Activated CD4-positive, alpha-beta T cell treated with anti-CD3 and anti-CD28 coated beads for 36 hours (primary cell): ENCODE measurements at places on chromosomes 2 and 18. TPM values are rescaled to one million over a fixed set of nuclear protein-coding genes. Genes with fewer than 3 reads are reported as not detected.

DNA sequence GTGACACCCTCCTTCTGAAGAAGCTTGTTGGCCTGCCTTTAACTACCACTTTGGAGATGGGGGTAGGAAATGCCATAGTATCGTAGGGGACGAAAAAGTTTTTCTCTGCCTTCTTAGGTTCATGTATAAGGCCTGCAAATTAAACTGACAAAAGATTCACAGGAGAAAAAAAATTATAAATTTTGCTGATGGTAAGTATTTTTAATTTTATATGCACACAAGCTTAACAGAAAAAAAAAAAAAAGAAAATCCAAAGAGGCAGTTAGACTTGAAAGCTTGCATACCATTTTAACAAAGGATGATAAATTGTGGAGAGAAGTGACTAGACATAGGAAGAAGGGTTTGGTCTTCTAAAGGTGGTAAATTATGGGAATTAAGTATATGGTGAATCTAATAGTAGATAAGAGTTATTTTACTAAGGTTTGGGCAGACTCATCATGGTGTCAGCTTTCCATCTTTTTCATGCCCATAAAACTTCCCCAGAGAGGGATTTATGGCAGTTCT lies 62.5 kb upstream of the B3GNT2 start:
- no peak for DNase-seq

- no peak for DNase-seq
Observed at GRCh38 chr2:196681510-196681909, 42.0 kb downstream of the CCDC150 start.

GRCh38 chr18:70365361-70365760 lies 76.5 kb downstream of the SOCS6 start:
- DNase-seq, result no peak

GRCh38 chr18:23519734-23520133 lies 16.4 kb downstream of the RMC1 start:
- no peak for DNase-seq

DNA sequence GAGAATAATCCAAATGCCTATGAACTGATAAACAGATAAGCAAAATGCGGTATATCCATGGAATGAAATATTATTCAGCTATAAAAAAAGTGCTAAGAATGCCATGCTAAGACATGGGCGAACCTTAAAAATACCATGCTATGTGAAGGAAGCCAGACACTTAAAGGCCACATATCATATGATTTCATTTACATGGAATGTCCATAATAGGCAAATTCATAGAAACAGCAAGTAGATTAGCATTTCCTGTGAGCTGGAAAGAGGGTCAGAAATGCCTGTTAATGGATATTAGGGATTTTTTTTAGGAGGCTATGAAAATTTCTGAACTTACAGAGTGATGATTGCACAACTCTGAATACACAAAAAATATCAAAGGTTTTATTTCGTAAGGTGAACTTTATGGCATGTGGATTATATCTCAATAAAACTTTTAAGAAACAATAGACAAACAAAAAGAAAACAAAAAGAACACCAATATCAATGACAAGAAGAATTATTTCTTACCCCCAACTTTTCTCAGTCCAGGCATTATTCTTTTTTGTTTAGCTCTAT lies 1207.7 kb downstream of the SUCLG1 start:
- no peak for DNase-seq

DNA sequence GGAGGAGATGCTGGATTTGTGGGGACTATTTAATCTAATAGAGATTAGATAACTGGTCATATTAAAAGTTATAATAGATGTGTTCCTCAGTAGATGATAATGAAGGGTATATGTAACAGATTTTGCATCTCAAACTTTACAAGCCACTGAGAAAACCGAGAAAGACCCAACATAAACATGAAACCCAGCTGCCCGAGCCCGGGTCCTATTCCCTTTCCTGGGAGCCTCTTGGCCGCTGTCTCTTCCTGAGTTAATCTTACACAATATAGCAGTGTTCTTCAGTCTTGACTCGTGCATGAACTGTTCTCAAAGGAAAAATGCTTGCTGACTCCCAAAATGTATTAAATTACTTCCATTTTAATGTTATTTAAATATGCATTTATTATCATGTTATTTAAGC lies 94.5 kb downstream of the COPS8 start:
- DNase-seq, result no peak

DNA sequence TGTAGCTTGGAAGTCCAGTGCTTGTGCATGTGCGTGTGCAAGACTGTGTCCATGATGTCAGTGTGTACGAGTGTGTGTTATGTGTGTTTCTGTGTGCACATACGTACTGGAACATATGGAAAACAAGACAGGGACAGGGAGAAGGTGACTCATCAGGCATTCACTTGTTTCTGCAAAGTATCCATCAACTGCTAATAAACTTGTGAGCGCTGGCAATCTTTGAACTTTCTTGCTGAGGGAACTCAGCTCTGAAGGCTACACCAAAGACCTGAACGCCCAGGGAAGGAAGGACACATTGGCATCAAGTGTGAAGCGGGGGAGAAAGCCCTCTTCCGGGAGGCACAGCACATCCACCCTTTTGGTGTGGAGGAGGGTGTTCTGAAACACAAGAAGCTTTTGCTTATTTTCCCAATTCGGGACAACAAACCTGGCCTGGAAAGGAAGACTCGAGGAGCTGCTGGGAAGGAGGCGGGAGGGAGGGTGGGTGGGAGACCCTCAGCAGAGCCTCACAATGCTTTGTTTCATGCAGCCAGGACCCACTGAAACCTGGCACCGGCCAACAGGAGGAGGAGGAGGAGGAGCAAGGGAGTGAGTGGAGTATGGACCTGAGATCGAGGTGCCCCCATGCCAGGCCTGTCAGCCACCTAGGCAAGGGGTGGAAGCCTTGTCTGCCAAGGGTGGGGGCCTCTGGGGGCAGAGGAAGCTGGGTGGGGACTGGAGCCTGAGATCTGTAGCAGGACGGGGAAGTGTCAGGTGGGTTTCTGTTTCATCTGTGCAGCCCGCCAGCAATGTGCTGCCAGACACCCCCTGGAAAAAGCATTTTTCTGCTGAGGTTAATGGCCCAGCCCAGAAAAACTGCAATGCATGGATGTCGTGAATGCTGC lies 26.8 kb downstream of the SMAD7 start:
- peak; percentile 20 for DNase-seq

DNA sequence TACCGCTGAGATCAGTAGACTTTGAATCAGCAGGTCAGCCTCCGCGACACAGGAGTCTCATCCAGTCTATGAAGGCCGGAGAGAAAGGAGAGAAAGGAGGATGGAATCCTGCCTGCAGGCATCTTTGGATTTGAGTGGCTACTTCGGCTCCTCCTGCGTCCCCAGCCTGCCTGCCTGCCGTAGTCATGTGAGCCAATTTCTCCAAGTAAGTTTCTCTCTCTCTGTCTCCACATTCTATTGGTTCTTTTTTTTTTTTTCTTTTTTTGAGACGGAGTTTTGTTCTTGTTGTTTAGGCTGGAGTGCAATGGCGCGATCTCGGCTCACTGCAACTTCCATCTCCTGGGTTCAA lies 16.7 kb downstream of the PDCD1 start:
- no peak for DNase-seq

DNA sequence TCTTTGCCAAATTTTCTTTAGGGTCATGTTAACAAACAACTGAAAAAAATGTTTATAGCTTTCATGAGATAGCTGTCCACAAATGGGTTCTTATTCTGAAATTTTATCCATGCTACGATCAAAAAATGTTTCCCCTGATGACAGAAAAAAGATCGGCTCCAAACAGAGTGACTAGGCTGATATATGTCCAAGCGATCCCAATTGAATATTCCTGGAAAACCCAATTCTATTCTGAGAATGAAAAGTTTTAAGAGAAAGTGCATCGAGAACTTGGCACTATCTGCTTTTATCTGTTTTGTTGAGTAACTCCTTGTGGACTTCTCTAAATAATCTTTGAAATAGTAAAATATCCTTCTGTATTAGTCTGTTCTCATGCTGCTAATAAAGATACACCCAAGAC lies 19.1 kb downstream of the KCNE4 start:
- no peak for DNase-seq

GRCh38 chr18:46719388-46719787 lies 37.5 kb downstream of the ST8SIA5 start:
- no peak for DNase-seq

- DNase-seq, result no peak
Observed at GRCh38 chr2:219430633-219431615, 3.7 kb upstream of the SPEG start.

- no peak for DNase-seq
Observed at GRCh38 chr2:100956081-100956480, 46.0 kb upstream of the RPL31 start.

GRCh38 chr18:1412655-1413322 lies 508.1 kb downstream of the ADCYAP1 start:
- no peak for DNase-seq

DNA sequence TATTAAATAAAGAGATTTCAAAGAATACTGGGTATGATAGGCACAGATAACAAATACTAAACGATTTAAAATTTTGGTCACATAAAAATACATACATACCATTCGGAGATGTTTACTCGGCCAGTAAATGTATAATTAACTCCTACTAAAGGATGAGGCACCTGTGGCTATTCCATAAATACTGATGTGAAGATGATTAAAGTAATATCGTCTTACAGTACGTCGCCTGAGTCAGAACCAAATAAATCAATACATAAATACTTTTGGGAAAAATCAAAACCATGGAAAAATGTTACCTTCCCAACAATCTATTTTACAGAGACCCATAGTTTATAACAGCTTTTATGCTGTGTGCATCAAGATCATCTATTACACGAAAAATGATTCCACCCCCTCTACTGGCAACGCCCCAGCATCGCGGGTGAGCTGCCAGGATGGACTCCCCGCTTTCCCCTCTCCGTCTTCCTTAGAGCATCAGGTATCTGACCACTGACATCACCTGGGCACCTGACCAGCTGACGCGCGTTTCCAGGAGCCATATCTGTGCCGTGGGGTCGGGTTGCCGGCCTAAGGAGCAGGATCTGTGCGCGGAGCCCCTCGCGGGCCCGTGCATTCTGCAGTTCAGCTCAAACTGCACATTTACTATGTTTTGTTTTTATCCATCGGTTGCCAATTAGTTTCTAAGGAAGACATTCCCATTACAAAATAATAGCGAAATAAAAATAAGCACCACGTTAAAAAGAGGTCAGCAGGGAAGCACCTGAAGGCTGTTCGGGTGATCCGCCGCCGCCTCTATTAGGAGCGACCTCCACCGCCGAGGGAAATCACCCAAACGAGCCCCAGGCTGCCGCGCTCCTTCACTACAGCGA lies 901 bp downstream of the ICA1L start:
- DNase-seq, result peak; percentile 83

GRCh38 chr2:40227210-40227609 lies 224.7 kb downstream of the SLC8A1 start:
- no peak for DNase-seq

GRCh38 chr2:194087089-194087958 lies 1569.7 kb upstream of the SLC39A10 start:
- no peak for DNase-seq

- DNase-seq, result no peak
Observed at GRCh38 chr2:238569507-238570195, 142.9 kb downstream of the ASB1 start.

- no peak for DNase-seq
Observed at GRCh38 chr18:34775461-34775860, 65.4 kb downstream of the DTNA start.

DNA sequence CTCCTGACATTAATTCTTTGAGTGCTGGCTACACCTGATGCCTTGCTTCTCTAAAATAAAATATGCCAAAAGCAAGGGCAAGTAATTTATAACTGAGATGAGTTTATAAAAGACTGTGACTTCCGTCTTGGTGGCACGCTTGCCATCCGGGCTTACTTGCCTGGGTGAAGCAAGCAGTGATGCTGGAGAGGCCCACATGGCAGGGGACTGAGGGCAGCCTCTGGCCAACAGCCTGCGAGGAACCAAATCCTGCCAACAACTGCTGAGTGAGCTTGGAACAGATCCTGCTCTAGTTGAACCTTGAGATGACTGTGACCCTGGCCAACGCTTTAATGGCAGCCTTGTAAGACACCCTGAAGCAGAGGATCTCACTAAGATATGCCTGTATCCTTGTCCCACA lies 96.1 kb upstream of the CAPN13 start:
- no peak for DNase-seq

GRCh38 chr2:205311201-205311600 lies 371.1 kb upstream of the NRP2 start:
- no peak for DNase-seq

GRCh38 chr2:236177967-236178889 lies 10.0 kb upstream of the GBX2 start:
- DNase-seq, result peak; percentile 73

- DNase-seq, result no peak
Observed at GRCh38 chr2:152557273-152557888, 159.9 kb downstream of the PRPF40A start.

DNA sequence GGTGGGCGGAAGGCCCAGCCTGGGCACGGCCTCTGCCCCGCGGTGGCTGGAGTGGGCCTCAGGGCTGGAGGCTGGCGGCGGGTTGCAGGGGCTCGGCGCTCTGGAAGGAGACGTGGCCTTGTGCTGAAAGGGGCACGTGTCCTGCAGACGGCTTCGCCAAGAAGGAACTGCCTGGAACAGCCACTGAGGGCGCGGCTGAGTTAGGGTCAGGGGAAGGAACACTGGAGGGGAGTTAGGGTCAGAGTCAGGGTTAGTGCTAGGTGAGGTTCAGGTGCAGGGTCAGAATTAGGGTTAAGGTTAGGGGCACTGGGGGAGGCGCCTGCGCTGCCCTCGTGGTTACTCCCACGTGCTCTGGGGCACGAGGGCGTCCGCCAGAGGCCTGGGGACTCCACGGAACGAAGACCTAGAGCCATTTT lies 933 bp upstream of the ADNP2 start:
- no peak for DNase-seq

NEMP2 gene
- total RNA-seq, result 25.1 TPM

HOXD4 gene
- total RNA-seq, result not detected

REEP1 gene
- total RNA-seq, result 0.19 TPM

IHH gene
- 0.12 TPM for total RNA-seq

FOXD4L1 gene
- 0.14 TPM for total RNA-seq

PSD4 gene
- 232 TPM for total RNA-seq

MAP3K19 gene
- total RNA-seq, result not detected

GATA6 gene
- not detected for total RNA-seq

TCF7L1 gene
- total RNA-seq, result 0.07 TPM

LIMS1 gene
- 47.5 TPM for total RNA-seq

DNAJC5G gene
- not detected for total RNA-seq

CAPN14 gene
- total RNA-seq, result 0.51 TPM

TUBB8B gene
- total RNA-seq, result not detected

CIAO1 gene
- total RNA-seq, result 77.6 TPM

MSTN gene
- not detected for total RNA-seq

NEURL3 gene
- 0.41 TPM for total RNA-seq

HES6 gene
- total RNA-seq, result 4.0 TPM

CD207 gene
- total RNA-seq, result not detected

NEUROD1 gene
- not detected for total RNA-seq

CXCR4 gene
- 89.3 TPM for total RNA-seq

AKAIN1 gene
- not detected for total RNA-seq

MAB21L4 gene
- total RNA-seq, result not detected

KIAA2012 gene
- not detected for total RNA-seq
